ENCODE measurements at places on chromosomes 7 and 10.
A peak's percentile ranks its signal among the peaks of the same experiment; 100 is the strongest.

DNA sequence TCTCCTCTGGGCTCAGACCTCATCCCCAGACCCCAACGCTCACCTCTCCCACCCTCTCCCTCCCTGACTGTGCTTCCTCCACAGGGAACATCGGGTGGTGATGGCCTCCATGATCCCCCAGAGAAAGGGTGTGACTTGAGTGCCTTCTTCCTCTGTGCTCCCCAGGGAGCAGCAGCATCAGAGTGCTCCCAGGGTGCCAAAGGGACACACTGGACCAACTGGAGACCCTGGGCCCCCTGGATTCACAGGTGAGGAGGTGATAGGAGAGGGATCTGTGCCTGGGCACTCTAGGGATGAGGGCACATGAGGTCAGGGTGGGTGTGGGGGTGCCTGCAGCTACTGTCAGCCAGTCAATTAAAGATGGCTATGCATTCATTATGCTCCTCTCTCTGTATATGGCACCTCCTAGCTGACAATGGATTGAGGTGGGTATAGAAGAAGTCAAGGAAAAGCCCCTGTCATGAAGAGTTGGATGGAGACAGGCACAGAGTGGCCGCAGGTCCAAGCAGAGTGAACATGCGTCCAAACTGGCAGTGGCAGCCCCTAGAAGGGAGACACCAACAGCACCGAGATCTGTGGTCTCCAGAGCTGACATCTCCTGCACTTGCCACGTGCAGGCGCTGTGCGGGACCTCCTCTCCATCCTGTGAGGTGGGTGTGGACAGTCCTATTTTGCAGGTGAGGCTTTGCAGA, 15.5 kb upstream of the VOPP1 start:
- no peak for DNase-seq

GRCh38 chr10:29895456-29895855, 163.9 kb downstream of the JCAD start:
- no peak for DNase-seq

- no peak for DNase-seq
Measured at GRCh38 chr7:103947026-103947655, 42.3 kb downstream of the RELN start.

DNA sequence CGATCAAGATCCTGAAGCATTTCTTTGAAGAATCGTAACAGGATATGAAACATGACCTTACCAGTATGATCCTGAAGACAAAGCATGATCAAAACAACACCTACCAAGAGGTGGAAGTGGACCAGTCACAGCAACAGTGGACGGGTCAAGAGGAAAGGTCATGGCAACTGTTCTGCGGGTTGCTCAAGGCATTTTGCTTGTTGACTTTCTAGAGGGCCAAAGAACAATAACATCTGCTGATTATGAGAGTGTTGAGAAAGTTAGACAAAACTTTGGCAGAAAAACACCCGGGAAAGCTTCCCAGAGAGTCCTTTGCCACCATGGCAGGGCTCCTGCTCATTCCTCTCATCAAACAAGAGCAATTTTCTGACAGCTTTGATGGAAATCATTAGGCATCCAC, 65.6 kb upstream of the LRRC18 start:
- no peak for DNase-seq

- DNase-seq = no peak
Measured at GRCh38 chr10:45064998-45065397, 64.3 kb downstream of the ZNF22 start.

DNA sequence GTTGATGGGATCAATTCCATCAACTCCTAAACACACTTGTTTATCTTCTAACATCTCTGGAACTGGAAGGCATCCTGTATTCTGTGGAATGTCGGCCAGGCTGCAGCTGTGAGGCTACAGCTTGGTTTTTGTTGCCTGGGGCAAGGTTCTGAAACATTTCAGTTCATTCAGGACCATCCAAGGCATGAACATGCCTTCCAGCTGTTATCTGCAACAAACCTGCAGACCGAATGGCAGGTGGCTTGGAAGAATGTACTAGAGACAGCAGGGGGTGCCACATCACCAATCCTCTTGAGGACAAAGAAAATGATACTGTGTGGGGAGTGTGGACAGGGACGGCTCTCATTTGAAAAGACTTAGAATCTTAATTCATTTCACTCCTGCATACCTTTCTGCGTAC, 12.4 kb downstream of the PAPOLB start:
- DNase-seq = peak; percentile 2

GRCh38 chr10:112872728-112873127, 77.3 kb upstream of the TCF7L2 start:
- DNase-seq = no peak

DNA sequence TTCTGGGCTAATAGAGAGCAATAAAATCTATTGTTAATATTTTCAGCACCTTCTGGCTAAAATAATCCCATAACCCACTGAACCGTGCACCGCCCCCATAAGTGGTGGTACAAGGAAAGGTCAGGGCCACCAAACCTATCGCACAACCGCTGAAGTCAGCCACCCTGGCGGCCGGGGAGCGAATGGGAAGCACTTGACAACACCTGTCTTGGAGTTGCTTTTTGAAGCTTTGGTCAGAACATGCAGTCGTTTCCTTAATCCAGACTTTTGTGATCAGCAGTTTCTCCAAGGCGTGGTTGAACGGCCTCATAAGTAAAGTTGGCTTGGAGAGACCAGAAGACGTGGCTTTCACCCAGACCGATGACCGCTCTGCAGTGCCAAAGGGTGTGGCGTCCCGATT, 97.4 kb downstream of the DNAJB6 start:
- no peak for DNase-seq

DNA sequence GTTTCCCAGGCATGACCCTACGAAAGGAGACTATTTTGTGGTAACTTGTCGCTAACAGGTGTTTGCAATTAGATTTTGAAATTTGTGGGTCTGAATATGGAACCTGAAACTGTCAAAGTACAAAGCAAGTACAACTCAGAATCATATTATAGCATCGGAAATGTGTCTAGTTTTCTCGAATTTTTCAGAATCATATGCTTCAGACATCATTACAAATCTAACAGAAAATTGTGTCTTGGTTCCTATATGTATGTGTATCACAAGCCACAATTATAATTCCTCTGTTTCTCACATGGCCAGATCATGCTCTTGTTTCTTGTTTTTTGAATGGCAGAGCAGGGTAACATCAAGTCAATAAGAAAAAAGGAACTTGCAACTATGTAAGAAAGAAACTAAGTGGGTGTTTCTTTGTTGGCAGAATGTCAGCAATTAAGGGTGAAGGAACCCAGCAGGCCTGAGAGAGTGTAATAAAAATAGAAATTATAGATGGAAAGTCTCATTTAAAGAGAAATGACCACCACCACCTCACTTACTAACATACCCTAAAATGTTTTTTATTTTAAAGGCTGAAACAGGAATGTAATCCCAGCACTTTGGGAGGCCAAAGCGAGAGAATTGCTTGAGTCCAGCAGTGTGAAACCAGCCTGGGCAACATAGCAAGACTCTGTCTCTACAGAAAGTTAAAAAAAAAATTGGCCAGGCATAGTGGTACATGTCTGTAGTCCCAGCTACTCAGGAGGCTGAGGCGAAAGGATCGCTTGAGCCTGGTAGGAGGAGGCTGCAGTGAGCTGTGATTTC, 51.3 kb downstream of the PRTFDC1 start:
- DNase-seq = no peak

- DNase-seq = no peak
Measured at GRCh38 chr10:118340486-118340885, 1.6 kb downstream of the FAM204A start.

GRCh38 chr10:27258838-27259812, 18.5 kb upstream of the ACBD5 start:
- no peak for DNase-seq

- DNase-seq = no peak
Measured at GRCh38 chr7:112238852-112239610, 32.5 kb downstream of the ZNF277 start.

- no peak for DNase-seq
Measured at GRCh38 chr10:75743291-75743778, 311.9 kb downstream of the LRMDA start.

GRCh38 chr7:105267244-105267643, 121.5 kb downstream of the SRPK2 start:
- DNase-seq = no peak

GRCh38 chr10:93336110-93336509, 146.0 kb downstream of the MYOF start:
- no peak for DNase-seq

GRCh38 chr10:14362104-14362503, 31.4 kb upstream of the FRMD4A start:
- no peak for DNase-seq

- no peak for DNase-seq
Measured at GRCh38 chr10:20094226-20094976, 278.2 kb downstream of the PLXDC2 start.

DNA sequence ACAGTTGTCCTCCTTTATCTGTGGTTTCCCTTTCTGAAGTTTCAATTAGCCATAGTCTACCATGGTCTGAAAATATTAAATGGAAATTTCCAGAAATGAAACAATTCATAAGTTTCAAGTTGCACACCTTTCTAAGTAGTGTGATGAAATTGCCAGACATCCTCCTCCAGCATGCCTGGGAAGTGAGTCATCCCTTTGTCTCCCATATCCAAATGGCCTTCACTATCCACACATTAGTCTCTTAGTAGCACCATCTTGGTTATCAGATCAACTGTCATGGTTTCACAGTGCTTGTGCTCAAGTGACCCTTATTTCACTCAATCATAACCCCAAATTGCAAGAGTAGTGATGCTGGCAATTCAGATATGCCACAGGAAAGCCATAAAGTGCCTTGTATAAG, 83.4 kb upstream of the PPP1R9A start:
- no peak for DNase-seq

All from NK-92 treated with Interleukin-12 subunit alpha and Interleukin-12 subunit beta, amount 100 ng/mL, for 24 hours (cell line).